ENCODE measurements at places on chromosomes 3 and 15. TPM values are rescaled to one million over a fixed set of nuclear protein-coding genes. Genes with fewer than 3 reads are reported as not detected.

DNA sequence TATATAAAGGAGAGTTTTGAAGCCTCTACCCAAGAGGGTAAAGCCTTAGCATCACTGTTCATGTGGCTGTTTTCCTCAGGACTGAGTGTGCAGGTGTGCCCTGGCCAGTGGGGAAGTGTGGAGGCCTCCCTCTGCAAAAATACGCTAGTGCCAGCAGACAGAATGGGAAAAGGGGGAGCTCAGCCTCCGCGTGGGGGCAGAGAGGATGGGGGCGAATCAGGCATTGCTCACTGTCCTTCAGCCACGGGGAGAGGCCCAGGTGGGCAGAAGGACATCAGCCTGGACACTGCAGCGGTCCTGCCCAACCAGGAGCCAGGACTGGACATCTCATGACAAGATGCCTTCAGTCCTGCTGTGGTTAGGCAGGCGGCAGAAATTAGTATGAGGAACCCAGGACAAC lies 10.1 kb downstream of the LTF start:
- no peak for DNase-seq

DNA sequence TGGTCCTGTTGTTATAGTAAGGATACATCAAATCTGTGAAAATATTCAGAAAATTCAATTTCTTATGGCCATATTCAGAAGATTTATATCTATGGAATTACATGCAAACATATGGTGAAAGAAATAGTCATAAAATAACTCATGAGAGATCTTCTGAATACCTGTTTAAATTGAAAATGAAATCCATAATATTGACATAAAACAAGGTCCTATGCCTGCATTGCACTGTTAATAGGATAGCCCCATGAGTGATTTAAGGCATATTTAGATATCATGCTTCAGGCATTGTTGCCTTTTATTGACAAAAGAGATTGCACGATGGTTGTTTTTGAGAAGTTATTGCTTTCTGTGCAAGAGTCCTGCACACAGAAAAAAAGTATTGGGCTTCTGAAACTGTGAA lies 591.7 kb upstream of the ZNF717 start:
- DNase-seq: no peak

- no peak for DNase-seq
Measured at GRCh38 chr3:134038716-134039115, 9.0 kb upstream of the SLCO2A1 start.

Gene ARRDC4
- total RNA-seq: 18.2 TPM

DNA sequence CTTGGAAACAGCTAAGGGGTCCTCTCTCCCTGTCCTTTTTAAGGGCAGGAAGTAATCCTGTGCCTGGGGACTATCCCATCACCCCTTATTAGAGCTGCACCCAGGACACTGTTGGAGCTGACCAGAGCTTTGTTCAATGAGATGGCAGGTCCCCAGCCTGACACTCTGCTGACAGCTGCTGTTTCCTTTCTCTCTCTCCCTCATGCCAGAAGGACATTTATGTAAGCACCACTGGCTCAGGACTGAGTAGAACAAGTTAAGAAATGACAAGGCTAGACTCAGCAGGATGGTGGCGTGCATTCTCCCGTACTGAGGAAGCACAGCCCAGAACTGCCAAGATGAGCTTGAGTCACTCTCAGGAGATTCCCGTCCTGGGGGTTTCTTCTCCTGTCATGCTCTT lies 17.3 kb downstream of the GJD2 start:
- DNase-seq: no peak

Measured in heart left ventricle (tissue), 16 donors.